Thymus (tissue), 14 donors: ENCODE measurements at places on chromosomes 11 and 22. TPM values are rescaled to one million over a fixed set of nuclear protein-coding genes. Genes with fewer than 3 reads are reported as not detected.

DNA sequence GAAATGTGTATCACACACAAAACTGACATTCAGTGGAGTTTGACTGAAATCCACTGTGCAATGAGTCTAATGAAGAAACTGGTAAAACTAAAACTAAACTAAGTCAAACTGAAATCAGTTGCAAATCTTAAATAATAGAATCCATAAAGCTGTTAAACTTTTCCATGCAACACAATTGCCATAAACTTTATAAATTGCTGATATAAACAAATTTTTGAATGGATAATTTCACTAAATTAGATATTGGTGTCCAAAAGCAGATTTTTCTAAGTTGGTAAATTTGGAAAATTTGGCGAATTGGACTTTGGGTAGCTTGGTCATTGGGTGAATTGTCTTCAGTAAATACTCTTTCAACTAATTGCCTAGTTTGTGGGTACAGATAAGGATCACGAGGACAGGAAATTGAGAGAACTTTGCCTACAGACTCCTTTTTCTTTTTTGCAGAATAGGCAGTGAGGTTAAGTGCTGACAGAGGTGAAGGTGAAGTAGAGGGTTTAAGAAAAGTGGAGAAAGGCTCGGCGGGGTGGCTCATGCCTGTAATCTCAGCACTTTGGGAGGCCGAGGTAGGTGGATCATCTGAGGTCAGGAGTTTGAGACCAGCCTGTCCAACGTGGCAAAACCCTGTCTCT, 12.8 kb downstream of the MRPL17 start:
- no peak overlapping the region for H3K4me3 ChIP-seq
- H3K36me3 ChIP-seq = no peaks in the 10 kb centered on the region
- no peaks in the 10 kb centered on the region for H3K27me3 ChIP-seq
- H3K4me1 ChIP-seq = peaks cover 3% of the 10 kb centered on the region
- DNase-seq = no peak
- no peak overlapping the region for H3K27ac ChIP-seq

GRCh38 chr11:42200311-42200710, 740.9 kb upstream of the LRRC4C start:
- DNase-seq = no peak
- H3K27me3 ChIP-seq = no peaks in the 10 kb centered on the region
- no peaks in the 10 kb centered on the region for H3K4me1 ChIP-seq
- no peak overlapping the region for H3K4me3 ChIP-seq
- H3K36me3 ChIP-seq = no peaks in the 10 kb centered on the region
- H3K27ac ChIP-seq = no peak overlapping the region

- no peaks in the 10 kb centered on the region for H3K27me3 ChIP-seq
- H3K4me3 ChIP-seq = no peak overlapping the region
- no peaks in the 10 kb centered on the region for H3K4me1 ChIP-seq
Observed at GRCh38 chr11:11981840-11982239, 26.6 kb downstream of the DKK3 start.

DNA sequence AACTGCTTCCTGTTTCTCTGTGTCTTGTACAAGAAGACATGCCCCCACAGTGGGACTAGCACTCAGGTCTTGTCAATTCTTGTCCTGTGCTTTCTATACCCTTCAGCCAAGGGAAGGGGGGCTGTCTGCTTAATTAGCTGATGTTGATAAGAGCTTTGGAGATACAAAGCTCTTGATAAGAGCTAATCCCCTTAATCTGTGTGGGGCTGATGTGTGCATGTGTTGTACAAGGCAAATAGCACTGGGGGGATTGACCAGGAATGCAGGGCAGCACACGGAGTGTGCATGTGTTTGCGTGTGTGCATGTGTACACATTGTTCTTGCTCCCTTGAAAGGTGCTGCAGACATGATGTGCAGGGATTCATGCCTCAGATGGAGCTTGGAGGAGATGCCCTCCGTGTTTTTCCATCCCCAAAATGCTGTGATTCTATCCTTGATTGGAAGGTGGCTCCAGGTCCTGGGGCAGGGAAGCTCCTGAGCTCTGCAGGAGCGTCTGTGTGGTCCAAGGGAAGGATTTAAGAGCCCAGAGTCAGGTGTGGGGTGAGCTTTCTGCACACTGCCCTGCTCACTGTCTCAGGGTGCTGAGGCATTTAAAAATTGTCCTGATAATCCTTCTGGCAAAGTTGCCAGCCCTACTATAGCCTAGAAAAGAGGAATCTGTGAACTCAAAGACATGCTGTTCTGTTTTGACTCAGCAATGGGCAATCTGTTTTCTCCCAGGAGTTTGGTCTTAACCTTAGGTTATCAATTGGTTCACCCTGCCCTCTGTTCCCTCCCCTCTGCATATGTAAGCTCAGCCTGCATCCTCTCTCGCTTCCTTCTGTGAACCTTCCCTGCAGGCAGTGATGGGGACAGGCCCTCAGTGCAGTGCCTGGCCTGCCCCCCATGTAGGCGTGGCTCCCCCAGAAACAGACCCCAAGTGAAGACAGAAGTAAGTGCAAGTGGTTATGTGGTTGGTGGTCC, 102.0 kb downstream of the GRIK4 start:
- no peak for DNase-seq
- no peaks in the 10 kb centered on the region for H3K4me1 ChIP-seq
- no peaks in the 10 kb centered on the region for H3K27me3 ChIP-seq
- no peaks in the 10 kb centered on the region for H3K36me3 ChIP-seq
- no peak overlapping the region for H3K27ac ChIP-seq
- no peak overlapping the region for H3K4me3 ChIP-seq

DNA sequence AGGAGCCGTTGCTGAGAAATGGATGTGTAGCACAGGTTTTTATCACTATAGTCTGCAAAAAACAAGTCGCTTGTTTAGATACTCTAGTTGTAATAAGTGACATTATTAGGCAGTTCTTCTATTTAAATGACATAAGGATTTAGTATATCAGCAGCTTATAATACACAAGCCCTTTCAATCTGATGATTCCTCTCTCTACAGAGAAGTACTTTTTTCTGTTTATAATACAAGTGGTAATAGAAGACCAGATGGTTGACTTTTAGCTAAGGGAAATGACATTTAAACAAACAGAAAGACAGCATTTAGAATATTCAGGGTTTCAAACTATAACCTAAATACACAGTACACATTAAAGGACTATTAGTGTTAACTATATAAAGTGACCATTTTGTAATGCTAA, 60.4 kb downstream of the IMMP1L start:
- DNase-seq = no peak
- no peaks in the 10 kb centered on the region for H3K36me3 ChIP-seq
- no peaks in the 10 kb centered on the region for H3K27me3 ChIP-seq
- H3K4me3 ChIP-seq = no peak overlapping the region
- H3K27ac ChIP-seq = no peak overlapping the region

- peak overlapping the region; percentile 93 for H3K27ac ChIP-seq
- H3K4me3 ChIP-seq = peak overlapping the region; percentile 13
Observed at GRCh38 chr22:39946503-39947219, 13.5 kb upstream of the TMA7B start.

- H3K4me3 ChIP-seq = no peak overlapping the region
- H3K27me3 ChIP-seq = no peaks in the 10 kb centered on the region
- no peaks in the 10 kb centered on the region for H3K36me3 ChIP-seq
- H3K27ac ChIP-seq = no peak overlapping the region
- no peak for DNase-seq
Observed at GRCh38 chr22:36998620-36999351, 20.5 kb downstream of the TST start.

Gene OR52E8
- total RNA-seq = not detected

Gene SYT8
- total RNA-seq = 0.71 TPM

Gene PGA5
- total RNA-seq = 0.19 TPM
